ENCODE measurements at places on chromosomes 7 and 10.

DNA sequence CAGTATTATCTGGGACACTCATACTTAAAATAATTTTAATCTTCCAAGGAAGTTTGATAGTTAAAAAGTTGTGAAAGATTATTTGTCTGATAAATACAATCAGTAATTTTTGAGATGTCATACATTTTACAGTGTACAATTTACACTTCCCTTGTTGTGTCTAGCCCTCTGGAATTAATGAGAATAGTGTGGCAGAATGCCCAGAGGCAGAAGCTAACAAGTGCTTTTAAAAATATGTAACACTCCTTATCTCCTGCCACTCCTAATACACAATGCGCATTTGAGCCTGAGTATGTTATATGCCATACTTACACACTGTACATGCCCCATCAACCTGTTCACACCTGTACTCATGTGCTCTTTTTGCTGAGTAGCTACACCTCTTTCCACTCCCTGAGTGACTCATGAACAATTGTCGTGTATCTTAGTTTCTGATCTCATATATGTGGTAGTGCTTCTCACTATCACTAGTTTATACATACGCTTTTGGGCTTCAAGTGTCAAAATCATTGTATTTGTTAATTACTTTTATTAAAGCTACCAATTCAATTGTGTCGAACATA, 106.9 kb upstream of the GNAI1 start:
- DNase-seq = no peak

GRCh38 chr10:1347962-1348772, 292.0 kb downstream of the WDR37 start:
- no peak for DNase-seq

DNA sequence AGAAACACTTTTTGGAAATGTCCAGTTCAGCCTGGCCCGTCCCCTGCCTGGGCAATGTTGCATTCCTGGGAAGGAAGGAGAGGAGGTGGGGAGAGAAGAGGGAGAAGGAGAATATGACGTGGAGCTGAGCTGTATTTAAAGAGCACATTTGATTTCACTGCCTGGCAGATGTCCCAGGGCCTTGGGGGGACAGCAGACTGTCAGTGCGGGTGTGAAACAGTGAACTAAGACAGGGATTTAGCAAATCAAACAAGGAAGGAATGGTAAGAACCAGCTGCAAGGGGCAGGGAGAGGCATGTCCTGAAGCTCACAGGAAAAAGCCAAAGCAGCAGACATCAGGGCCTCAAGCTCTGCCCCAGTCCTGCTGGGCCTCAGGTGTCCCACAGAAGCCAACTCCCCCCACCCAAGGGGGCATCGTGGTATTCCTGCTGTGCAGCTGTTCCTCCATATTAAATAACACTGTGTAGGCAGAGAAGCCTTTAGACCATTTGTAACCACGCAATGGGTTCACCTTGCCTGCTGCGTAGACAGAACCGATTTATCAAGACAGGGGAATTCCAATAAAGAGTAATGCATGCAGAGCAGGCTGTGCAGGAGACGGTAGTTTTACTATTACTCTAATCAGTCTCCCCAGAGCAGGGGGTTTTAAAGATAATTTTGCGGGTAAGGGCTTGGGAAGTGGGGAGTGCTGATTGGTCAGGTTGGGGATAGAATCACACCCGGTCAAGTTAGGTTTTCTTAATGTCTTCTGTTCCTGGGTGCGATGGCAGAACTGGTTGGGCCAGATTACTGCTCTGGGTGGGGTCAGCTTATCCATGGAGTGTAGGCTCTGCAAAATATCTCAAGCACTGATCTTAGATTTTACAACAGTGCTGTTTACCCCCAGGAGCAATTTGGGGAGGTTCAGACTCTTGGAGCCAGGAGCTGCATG, 18.3 kb downstream of the LEP start:
- no peak for DNase-seq

DNA sequence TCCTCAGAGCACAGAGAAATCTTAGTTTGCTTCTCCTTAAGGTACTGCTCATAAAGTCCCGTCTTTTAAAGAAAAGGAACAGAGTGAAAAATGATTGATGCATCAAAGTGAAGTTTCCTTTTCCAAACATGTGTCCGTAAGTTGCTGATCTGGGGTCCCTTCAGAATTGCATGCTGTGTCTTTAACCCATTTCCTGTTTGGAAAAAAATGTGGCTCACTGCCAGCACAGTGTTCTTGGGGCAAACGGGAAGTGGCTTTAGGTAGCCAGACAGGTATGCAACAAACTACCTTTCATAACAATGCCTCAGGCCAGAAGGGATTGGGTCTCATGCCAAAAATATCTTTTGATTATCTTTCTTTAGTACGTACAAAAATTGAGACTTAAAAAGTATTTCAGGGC, 50.9 kb downstream of the TFAM start:
- DNase-seq = no peak

GRCh38 chr7:1419688-1420087, 39.6 kb downstream of the MICALL2 start:
- no peak for DNase-seq

GRCh38 chr7:1890289-1891235, 220.5 kb downstream of the ELFN1 start:
- DNase-seq = no peak

DNA sequence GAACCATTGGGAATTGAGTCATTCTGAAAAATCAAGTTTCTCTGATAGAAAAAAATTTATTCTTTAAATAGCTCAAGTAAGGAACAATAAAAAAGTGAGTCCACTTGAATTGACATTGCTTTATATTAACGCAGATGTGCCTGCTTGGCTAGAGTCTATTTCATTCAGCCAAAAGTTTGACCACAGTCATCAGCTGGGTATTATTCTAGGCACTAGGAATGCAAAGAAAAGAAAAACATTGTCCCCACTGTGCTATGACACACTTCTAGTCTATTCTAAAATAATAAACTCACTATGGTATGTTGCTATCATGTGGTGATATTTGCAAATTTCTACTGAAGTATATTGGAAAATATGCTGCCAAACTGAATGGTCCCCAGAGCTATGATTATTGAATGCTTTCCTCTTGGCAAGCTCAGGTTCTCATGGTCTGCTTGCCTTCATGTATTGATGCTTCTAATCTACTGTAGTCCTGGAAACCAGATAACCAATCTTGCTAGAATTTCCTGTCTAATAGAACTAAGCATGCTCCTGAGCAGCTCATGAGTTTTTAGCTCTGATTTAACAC, 8.3 kb downstream of the SFRP4 start:
- no peak for DNase-seq

- no peak for DNase-seq
Measured at GRCh38 chr10:97687785-97688781, 1.0 kb upstream of the AVPI1 start.

DNA sequence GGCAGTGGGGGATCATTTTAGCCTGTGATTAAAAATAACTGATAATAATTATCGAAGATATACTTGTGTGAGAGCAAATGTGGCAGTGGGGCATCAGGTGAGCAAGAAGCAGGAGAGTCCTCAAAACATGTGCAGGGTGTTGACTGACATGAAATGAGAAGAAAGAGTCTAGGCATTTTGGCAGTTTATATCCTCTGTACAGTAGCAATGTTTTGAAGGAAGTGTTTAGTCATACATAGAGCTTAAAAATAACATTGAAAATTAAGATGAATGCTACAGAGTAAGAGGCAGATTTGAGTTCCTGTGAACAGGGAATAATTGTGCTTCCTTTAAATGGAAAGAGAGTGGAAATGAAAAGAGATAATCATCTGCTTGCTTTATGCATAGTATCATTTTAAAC, 47.4 kb downstream of the VPS50 start:
- no peak for DNase-seq

DNA sequence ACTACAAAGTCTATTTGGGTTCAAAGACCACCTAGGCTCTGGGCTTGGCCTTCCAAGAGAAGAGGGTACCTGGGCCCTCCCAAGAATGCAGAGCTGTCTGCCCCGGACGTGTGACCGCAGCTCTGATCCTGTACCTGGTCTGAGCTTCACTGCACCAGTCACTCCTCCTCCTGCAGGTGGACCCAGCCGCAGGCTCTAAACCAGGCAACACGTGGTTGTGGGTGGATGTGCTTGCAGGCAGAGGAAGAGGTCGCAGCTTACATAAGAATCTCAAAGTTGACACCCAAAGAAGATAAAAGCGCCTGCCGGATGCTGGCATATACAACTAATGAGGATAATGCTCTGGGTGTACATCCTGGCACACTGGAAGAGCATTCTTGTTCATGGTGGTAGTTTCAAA, 9.4 kb upstream of the PFKP start:
- no peak for DNase-seq

GRCh38 chr7:19530261-19530660, 178.6 kb downstream of the POLR1F start:
- DNase-seq = no peak

- DNase-seq = no peak
Measured at GRCh38 chr7:40327113-40327512, 192.3 kb downstream of the SUGCT start.

DNA sequence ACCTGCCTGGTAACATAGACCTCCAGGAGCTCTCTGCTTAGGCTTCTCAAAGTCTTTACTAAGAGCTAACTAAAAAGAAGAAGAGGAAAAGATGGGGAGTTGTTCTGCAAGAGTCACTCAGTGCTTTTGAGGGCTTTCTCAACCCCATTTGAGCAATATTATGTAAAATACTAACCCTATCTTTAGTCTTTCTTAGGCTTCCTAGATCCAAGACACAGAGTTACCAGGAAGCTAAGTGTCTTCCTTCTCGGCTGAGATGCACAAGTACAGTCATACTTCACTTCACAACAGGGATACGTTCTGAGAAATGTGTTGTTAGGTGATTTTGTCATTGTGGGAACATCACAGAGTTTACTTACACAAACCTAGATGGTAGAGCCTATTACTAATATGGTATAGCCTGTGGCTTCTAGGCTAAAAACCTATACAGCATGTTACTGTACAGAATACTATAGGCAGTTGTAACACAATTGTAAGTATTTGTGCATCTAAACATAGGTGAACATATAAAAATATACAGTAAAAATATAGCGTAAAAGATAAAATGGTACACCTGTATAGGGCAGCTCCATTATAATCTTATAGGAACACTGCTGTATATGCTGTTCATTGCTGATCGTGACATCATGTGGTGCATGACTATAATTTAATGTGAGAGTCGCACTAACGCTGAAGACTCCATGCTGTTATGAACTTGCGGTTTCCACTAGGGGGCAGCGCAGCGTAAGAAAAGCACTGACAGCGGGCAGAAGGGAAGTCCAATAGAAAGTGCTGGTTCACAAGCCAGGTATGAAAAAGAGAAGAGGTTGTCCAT, 16.3 kb downstream of the ANKRD22 start:
- DNase-seq = peak; percentile 55

Measured in activated CD4-positive, alpha-beta T cell treated with anti-CD3 and anti-CD28 coated beads, Interleukin-2, amount 50 U/mL, for 24 hours (primary cell).